Right lobe of liver (tissue), 6 donors: ENCODE measurements at places on chromosomes 6 and 20. TPM values are rescaled to one million over a fixed set of nuclear protein-coding genes. Genes with fewer than 3 reads are reported as not detected.
A peak's percentile ranks its signal among the peaks of the same experiment; 100 is the strongest.

DNA sequence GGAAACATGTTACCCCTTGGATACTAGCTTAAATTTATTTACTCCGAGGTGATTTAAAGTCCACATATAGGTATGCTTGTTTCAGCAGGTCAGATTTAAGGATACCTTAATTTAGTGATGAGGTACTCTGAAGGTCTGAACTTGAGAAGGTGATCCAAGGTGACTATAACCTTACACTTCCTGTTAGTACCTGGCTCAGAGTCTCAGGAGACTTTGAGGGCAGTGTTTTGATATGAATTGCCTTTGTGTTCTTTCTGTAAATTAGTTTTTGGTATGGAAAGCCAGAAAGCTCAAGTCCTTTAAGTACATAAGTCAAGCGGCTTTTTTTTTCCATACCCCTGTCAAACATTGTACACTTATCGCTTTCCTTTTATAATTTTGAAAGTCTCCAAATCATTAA is 489.0 kb downstream of the CDKAL1 start:
- no peaks in the 10 kb centered on the region for H3K36me3 ChIP-seq
- DNase-seq: no peak
- H3K4me3 ChIP-seq: no peak overlapping the region
- no peak overlapping the region for H3K27ac ChIP-seq
- peaks cover 12% of the 10 kb centered on the region for H3K4me1 ChIP-seq

- no peaks in the 10 kb centered on the region for H3K27me3 ChIP-seq
- no peak overlapping the region for H3K27ac ChIP-seq
- DNase-seq: no peak
- H3K4me1 ChIP-seq: peaks cover 24% of the 10 kb centered on the region
- no peaks in the 10 kb centered on the region for H3K36me3 ChIP-seq
Observed at GRCh38 chr6:3829285-3829684, 19.9 kb upstream of the FAM50B start.

DNA sequence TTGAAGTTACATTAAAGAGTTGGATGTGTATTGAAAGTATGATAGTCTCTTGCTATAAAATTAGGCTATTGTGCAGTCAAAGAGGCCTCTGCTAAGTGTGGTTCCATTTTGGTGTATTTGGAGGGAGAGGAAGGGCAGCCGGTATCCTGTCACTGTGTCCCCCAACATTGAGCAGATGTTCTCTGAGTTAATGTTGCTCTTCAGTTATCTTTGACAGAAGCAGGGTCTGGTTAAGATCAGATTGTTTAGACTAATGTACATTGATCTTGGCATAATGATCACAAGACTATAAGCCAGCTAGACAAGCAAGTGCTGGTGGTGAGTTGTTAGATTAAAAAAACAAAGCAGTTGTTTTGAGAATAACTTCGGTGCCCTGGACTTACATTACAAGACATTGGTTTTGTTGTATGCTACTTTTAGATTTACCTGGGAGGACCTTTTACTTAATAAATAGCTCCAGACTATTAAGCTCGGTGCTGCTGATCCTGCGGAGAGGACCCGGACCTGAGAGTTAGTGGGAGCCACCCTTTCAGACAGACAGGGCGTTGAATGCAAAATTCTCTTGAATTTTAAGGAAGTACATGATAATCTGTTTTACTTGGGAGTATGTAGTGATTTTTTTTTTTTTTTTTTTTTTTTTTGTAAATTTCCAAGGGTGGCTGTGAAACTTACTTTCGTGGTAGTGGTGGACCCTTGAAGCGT is 97.8 kb downstream of the JARID2 start:
- no peak overlapping the region for H3K27ac ChIP-seq
- H3K4me3 ChIP-seq: no peak overlapping the region

DNA sequence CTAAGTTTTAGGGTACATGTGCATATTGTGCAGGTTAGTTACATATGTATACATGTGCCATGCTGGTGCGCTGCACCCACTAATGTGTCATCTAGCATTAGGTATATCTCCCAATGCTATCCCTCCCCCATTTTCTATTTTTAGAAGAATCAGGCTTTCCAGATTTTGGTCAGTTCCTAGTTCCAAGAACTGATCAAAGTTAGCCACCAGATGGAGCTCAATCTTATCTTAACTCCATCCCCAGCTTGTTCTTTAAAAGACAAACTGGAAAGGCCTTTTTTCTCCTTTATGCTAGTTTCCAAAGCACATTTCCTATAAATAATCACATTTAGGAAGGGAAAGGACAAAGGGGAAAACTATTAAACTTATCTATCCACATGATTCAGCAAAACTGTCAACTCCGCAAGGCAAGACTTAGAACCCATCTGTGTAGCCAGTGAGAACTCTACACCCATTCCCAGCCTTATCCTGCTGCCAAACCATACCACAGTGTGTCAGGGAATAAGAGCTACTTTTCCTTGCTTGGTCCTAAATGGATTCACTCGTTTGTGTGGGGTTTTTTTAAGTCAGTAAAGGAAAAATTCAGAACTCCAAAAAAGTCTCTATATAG is 22.8 kb upstream of the KHDC1 start:
- H3K4me3 ChIP-seq: no peak overlapping the region
- no peaks in the 10 kb centered on the region for H3K27me3 ChIP-seq
- DNase-seq: no peak
- no peaks in the 10 kb centered on the region for H3K4me1 ChIP-seq
- H3K27ac ChIP-seq: no peak overlapping the region

- H3K36me3 ChIP-seq: no peaks in the 10 kb centered on the region
- no peak overlapping the region for H3K4me3 ChIP-seq
- no peaks in the 10 kb centered on the region for H3K4me1 ChIP-seq
- no peaks in the 10 kb centered on the region for H3K27me3 ChIP-seq
- no peak for DNase-seq
Observed at GRCh38 chr20:7741866-7742265, 198.4 kb downstream of the HAO1 start.

DNA sequence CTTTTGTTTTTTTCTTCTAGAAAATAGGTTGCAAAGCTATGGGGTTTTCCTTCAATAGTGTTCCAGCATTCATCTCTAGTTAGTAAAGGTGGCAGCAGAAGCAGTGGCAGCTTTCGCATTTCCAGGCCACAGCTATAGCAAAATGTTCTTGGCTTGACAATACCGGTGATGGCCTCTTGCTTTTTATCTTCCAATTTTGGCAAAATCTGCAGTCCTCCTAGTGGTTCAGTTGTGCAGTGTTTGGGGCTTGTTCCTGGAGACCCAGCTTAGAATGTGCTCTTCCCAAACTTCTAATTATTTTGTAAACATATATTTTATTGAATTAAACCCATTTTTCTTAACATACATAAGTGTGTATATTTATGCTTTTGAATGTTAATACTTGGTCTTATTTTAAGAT is 370.6 kb upstream of the MAN1A1 start:
- H3K27ac ChIP-seq: no peak overlapping the region
- DNase-seq: no peak
- no peaks in the 10 kb centered on the region for H3K4me1 ChIP-seq
- no peaks in the 10 kb centered on the region for H3K27me3 ChIP-seq
- H3K4me3 ChIP-seq: no peak overlapping the region

- H3K27ac ChIP-seq: no peak overlapping the region
- no peaks in the 10 kb centered on the region for H3K36me3 ChIP-seq
- H3K4me1 ChIP-seq: no peaks in the 10 kb centered on the region
Observed at GRCh38 chr6:15522026-15522425, 140.8 kb downstream of the DTNBP1 start.

DNA sequence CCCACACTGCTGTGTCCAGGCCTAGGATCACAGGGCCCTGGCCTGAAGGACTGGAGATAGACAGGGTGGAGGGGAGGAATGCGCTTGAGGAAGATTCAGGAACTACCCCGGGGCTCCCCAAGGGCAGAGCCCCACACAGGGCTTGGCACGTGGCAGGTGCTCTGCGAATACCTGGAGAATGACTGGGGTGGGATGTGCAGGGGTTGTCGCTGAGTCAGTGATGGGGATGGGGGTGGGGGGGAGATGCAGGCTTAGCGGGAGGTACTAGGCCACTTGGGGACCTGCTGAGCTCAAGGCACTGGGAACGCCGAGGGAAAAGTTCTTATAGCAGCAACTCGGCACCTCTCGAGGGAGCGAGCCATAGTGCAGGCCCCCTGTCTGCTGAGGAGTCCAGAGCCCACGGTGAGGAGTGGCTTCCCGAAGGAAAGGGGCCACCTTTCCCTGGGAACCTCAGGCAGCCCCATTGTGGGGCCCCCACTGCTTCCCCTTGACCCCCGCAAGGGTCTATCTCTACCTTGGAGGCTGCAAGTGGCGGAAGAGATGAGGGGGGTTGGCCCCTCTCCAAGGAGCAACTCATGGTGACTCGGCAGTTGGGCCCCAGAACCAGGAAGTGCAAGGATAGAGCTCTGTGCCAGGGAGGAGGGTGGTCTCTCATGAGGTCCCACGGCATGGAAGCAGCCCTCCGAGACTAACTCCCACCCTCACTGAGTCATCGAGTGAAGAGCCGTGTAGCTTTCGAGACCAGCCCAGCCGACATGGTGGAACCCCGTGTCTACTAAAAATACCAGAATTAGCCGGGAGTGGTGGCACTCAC is 33.1 kb downstream of the SRC start:
- peak; percentile 62 for DNase-seq
- no peaks in the 10 kb centered on the region for H3K4me1 ChIP-seq
- no peak overlapping the region for H3K4me3 ChIP-seq
- H3K27ac ChIP-seq: no peak overlapping the region
- no peaks in the 10 kb centered on the region for H3K36me3 ChIP-seq
- no peaks in the 10 kb centered on the region for H3K27me3 ChIP-seq

DNA sequence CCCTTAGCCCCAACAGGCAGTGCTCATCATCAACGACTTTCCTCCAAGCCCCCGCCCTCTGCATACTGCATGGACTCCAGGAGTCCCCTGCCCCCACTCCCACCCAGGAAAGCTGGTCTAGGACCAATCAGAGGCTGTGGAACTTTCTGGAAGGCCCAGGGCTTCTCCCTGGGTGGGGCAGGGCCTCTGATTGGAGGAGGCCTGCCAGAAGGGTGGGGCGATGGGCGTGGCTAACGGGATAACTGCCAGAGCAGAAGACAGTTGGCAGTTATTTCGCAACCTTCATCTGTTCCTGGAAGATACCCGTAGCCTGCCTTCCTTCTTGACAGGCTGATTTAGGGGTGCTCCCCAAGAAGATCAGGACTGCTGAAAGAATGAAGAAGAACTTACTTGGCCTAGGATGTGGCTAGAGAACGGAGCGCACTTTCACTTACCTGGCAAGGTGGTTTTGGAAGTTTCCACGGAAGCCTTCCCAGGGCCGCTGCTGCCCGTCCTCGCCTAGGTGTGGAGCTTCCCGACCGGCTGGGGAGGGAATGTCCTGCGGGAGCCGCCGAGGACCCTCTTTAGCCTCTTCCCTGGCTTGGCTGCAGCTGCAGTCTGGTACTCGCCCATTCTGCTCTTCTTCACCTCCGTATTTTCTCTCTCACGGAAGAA is 209.0 kb downstream of the LRFN2 start:
- no peak for DNase-seq
- no peaks in the 10 kb centered on the region for H3K36me3 ChIP-seq
- no peak overlapping the region for H3K4me3 ChIP-seq
- no peaks in the 10 kb centered on the region for H3K27me3 ChIP-seq

DNA sequence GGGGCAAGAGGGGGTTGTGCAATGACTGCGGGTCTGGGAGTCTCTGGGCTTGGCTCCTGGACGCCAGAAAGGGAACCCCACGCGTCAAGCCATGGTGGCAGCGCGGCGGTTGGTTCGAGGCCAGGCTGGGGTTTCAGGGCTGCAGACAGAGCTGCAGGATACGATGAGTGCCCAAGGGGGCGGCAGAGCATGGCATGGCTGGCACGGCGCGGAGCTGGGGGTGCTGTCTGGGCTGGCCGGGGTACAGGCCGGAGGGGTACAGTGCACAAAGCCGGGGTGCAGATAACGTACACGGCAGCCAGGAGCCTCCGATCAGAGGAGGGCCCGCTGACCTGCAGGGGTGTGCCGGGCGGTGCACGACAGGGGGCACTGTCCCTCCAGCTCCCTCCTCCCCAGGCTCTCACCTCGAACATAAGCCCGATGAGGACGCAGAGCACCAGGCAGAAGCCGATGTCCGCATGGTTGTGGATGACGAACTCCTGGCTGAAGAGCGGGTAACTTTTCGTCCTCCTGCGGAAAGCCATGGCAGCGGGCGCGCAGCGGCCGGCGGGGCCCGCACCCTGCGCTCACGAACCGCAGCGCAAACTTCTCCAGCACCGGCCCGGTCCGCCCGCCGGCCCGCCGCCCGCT is 353 bp downstream of the TRAM2 start:
- DNase-seq: peak; percentile 69
- no peaks in the 10 kb centered on the region for H3K36me3 ChIP-seq
- no peaks in the 10 kb centered on the region for H3K4me1 ChIP-seq
- no peaks in the 10 kb centered on the region for H3K27me3 ChIP-seq

- no peak overlapping the region for H3K27ac ChIP-seq
- H3K27me3 ChIP-seq: no peaks in the 10 kb centered on the region
- H3K4me1 ChIP-seq: no peaks in the 10 kb centered on the region
Observed at GRCh38 chr6:19557191-19557590, 280.0 kb upstream of the ID4 start.

DNA sequence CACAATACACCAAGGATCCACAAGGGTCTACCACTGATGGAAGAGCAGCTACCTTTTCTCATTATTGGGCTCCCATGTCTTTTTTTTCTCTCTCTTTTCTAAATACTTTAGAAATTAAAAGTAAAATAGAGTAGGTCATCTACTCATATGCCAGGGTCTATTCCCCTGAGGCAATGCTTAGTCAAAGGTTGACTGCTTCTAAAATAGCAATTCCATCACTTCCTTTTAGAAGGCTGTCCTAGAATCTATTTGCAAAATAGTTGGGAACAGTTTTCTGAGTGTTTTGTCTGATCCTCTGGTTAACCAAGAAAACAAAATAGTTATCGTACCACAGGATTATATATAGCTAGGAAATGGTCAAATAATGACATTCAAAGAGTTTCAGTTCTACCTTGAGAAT is 174.1 kb downstream of the COL21A1 start:
- H3K4me3 ChIP-seq: no peak overlapping the region
- H3K27me3 ChIP-seq: no peaks in the 10 kb centered on the region
- no peak for DNase-seq
- no peak overlapping the region for H3K27ac ChIP-seq
- H3K36me3 ChIP-seq: no peaks in the 10 kb centered on the region

GRCh38 chr6:39617026-39617425 is 108.2 kb downstream of the KIF6 start:
- DNase-seq: no peak
- no peaks in the 10 kb centered on the region for H3K27me3 ChIP-seq
- H3K27ac ChIP-seq: no peak overlapping the region

GRCh38 chr6:11585426-11586016 is 48.0 kb downstream of the TMEM170B start:
- no peaks in the 10 kb centered on the region for H3K36me3 ChIP-seq
- H3K27ac ChIP-seq: no peak overlapping the region
- no peak overlapping the region for H3K4me3 ChIP-seq
- no peak for DNase-seq

- no peaks in the 10 kb centered on the region for H3K36me3 ChIP-seq
Observed at GRCh38 chr6:3209114-3210023, 18.1 kb downstream of the TUBB2B start.

- no peaks in the 10 kb centered on the region for H3K36me3 ChIP-seq
- DNase-seq: no peak
- no peaks in the 10 kb centered on the region for H3K4me1 ChIP-seq
- H3K27ac ChIP-seq: peak overlapping the region; percentile 63
- no peak overlapping the region for H3K4me3 ChIP-seq
- H3K27me3 ChIP-seq: no peaks in the 10 kb centered on the region
Observed at GRCh38 chr6:16391451-16391912, 153.1 kb downstream of the GMPR start.

Gene OTOR
- not detected for total RNA-seq

Gene ULBP1
- total RNA-seq: 0.09 TPM

Gene TFAP2C
- total RNA-seq: not detected

Gene C6orf132
- 0.74 TPM for total RNA-seq

Gene CMTR1
- 20.0 TPM for total RNA-seq

Gene RIMS1
- not detected for total RNA-seq

Gene TP53TG5
- total RNA-seq: not detected

Gene SLC32A1
- not detected for total RNA-seq

Gene CLPSL2
- total RNA-seq: not detected

Gene CD93
- total RNA-seq: 15.9 TPM

Gene CST5
- total RNA-seq: not detected
